ENCODE measurements at places on chromosomes 16 and 17. TPM values are rescaled to one million over a fixed set of nuclear protein-coding genes. Genes with fewer than 3 reads are reported as not detected.

CEP95 gene
- total RNA-seq = 62.1 TPM

CTF1 gene
- 1.1 TPM for total RNA-seq

CD300LB gene
- total RNA-seq = not detected

BMERB1 gene
- total RNA-seq = not detected

SLC2A4 gene
- total RNA-seq = not detected

BAHCC1 gene
- total RNA-seq = not detected

C1QL1 gene
- not detected for total RNA-seq

CCL4 gene
- 7.6 TPM for total RNA-seq

TPSG1 gene
- total RNA-seq = not detected

REXO5 gene
- total RNA-seq = 13.9 TPM

GAS2L2 gene
- 0.07 TPM for total RNA-seq

OMG gene
- total RNA-seq = 0.11 TPM

MYH11 gene
- total RNA-seq = not detected

CCL16 gene
- total RNA-seq = not detected

FMNL1 gene
- total RNA-seq = not detected

HOXB4 gene
- total RNA-seq = 6.6 TPM

CCL8 gene
- not detected for total RNA-seq

PPY gene
- total RNA-seq = not detected

CBFA2T3 gene
- total RNA-seq = not detected

PDE6G gene
- 2.7 TPM for total RNA-seq

ASGR2 gene
- total RNA-seq = not detected

TNFRSF13B gene
- total RNA-seq = not detected

ARL5C gene
- total RNA-seq = not detected

WNT3 gene
- 2.0 TPM for total RNA-seq

CRYM gene
- 6.8 TPM for total RNA-seq

CCL5 gene
- total RNA-seq = not detected

RNU2-1 gene
- not detected for total RNA-seq

PYY gene
- 0.51 TPM for total RNA-seq

ITGAX gene
- 0.52 TPM for total RNA-seq

TEKT5 gene
- total RNA-seq = 1.6 TPM

PSMC3IP gene
- total RNA-seq = 7.9 TPM

KRT33B gene
- total RNA-seq = not detected

KRTAP2-2 gene
- not detected for total RNA-seq

TMEM106A gene
- 14.5 TPM for total RNA-seq

GP1BA gene
- total RNA-seq = not detected

LRRC75A gene
- total RNA-seq = 2.4 TPM

ZP2 gene
- not detected for total RNA-seq

CCDC154 gene
- total RNA-seq = not detected

TAC4 gene
- not detected for total RNA-seq

SEPTIN12 gene
- not detected for total RNA-seq

OR2C1 gene
- total RNA-seq = not detected

SOCS3 gene
- not detected for total RNA-seq

TBC1D26 gene
- not detected for total RNA-seq

C16orf46 gene
- total RNA-seq = 0.22 TPM

TP53TG3F gene
- total RNA-seq = not detected

RNF43 gene
- total RNA-seq = not detected

KRTAP4-8 gene
- not detected for total RNA-seq

LYRM1 gene
- total RNA-seq = 43.2 TPM

BLMH gene
- total RNA-seq = 52.8 TPM

CTRB2 gene
- total RNA-seq = not detected

CA4 gene
- total RNA-seq = not detected

FBXL16 gene
- total RNA-seq = 0.48 TPM

HNF1B gene
- total RNA-seq = not detected

Measured in Karpas-422 (cell line).